Bronchus fibroblast of lung (primary cell): ENCODE measurements at places on chromosomes 5 and 9. TPM values are rescaled to one million over a fixed set of nuclear protein-coding genes. Genes with fewer than 3 reads are reported as not detected.

The PAEP gene
- total RNA-seq: not detected in 2 replicates

The TLX3 gene
- not detected in 2 replicates for total RNA-seq

The ADAMTS16 gene
- 0.30 and 0.50 TPM in 2 replicates for total RNA-seq

The CNTLN gene
- 5.9 and 8.2 TPM in 2 replicates for total RNA-seq

The IL9 gene
- total RNA-seq: not detected in 2 replicates

The FAXDC2 gene
- 3.1 and 4.7 TPM in 2 replicates for total RNA-seq

The REEP2 gene
- total RNA-seq: 18.8 and 22.0 TPM in 2 replicates

The FAM221B gene
- not detected in 2 replicates for total RNA-seq

The CDC25C gene
- 21.9 and 29.4 TPM in 2 replicates for total RNA-seq

The SLC45A2 gene
- total RNA-seq: under 0.01 TPM in 1 of 2 replicates, not detected in the other

The SLC6A18 gene
- not detected in 2 replicates for total RNA-seq

The GABRA6 gene
- not detected in 2 replicates for total RNA-seq

The HEXB gene
- 164 and 189 TPM in 2 replicates for total RNA-seq

The NIM1K gene
- total RNA-seq: 0.74 and 1.0 TPM in 2 replicates

The LMNB1 gene
- total RNA-seq: 104 and 107 TPM in 2 replicates

The DMRT3 gene
- total RNA-seq: not detected in 2 replicates

The GRXCR2 gene
- not detected in 2 replicates for total RNA-seq

The MPDZ gene
- 13.1 and 14.5 TPM in 2 replicates for total RNA-seq

The TMOD1 gene
- 0.17 TPM in 1 of 2 replicates, not detected in the other for total RNA-seq

The ADRA1B gene
- 1.0 and 2.4 TPM in 2 replicates for total RNA-seq

The GPSM1 gene
- 99.4 and 110 TPM in 2 replicates for total RNA-seq

The PCDHB7 gene
- total RNA-seq: 0.15 and 0.17 TPM in 2 replicates

The KCNV2 gene
- total RNA-seq: not detected in 2 replicates

The PDCD1LG2 gene
- 3.0 and 4.9 TPM in 2 replicates for total RNA-seq

The SLC34A1 gene
- not detected in 2 replicates for total RNA-seq

The FAM78A gene
- under 0.01 and 0.30 TPM in 2 replicates for total RNA-seq

The TRAF1 gene
- total RNA-seq: 3.4 and 4.0 TPM in 2 replicates

The CER1 gene
- not detected in 2 replicates for total RNA-seq

The DAB2IP gene
- total RNA-seq: 9.8 and 10.1 TPM in 2 replicates
